Osteocyte (in vitro differentiated cells): ENCODE measurements at places on chromosomes 7 and 10.

- no peak for DNase-seq
Observed at GRCh38 chr7:143205560-143206293, 16.1 kb upstream of the TAS2R40 start.

DNA sequence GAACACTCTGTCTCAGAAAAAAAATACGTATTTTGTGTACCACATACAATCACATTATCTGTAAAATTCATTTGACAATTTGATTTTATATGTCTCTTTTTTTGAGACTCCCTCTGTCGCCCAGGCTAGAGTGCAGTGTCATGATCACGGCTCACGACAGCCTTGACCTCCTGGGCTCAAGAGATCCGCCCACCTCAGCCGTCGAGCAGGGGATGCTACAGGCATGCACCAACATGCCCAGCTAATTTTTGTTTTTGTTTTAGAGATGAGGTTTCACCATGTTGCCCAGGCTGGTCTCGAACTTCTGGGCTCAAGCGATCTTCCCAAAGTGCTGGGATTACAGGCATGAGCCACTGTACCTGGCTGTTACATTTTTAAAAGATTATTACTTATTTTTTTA lies 11.6 kb upstream of the BAZ1B start:
- DNase-seq: no peak

DNA sequence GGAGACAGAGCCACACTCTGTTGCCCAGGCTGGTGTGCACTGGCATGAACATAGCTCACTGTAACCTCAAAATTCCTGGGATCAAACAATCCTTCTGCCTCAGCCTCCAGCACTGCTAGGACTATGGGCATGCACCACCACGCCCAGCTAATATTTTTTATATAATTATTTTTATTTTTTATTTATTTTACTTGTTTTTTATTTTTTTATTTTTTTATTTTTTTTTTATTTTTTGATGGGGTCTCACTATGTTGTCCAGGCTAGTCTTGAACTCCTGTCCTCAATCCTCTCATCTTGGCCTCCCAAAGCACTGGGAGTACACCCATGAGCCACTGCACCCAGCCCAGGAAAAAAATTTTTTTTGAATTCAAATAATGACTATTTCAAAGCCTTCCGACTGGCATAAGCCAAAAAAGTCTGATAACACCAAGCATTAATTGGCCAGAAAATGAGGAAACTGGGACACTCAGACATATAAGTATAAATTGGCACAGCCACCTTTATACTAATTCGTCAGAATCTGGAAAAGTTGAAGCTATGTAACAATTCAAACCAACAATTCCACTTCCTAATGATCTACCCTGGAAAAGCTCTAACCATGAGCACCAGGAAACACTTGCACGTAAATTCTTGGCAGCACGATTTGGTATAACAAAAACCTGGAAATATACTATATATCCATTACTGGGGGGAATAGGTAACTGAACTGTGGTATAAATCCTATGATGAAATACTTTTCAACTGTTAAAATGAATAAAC lies 6.3 kb downstream of the ZC3HAV1 start:
- no peak for DNase-seq

DNA sequence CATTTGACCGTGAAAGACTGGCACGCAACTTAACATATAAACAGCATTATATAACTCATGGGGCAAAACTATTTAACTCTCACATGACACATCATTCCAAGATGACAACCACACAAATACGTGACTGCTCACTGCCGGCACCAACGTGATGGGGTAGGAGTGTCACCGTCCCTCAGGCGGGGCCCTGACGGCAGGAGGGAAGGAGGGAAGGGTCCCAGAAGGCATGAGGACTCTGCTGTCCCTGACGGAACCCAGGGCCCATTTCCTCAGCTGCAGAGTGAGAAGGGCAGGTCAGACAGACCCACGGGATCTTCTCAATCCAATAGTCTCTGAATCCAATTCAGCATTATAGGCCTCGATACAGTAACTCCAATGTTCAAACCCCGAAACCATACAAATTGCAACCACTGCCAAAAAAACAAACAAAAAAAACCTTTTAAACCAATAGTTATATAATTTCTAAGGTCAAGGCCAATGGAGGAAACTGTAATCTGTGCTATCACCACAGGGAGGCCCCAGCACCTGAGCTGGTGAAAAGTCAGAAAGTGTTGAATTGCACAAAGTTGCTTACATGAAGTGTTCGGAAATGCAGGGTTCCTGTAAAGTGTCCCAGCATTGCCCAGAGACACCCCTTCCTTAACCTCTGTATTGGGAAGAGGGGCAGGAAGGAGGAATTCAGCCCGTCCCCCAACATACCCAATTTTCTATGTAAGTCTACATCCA lies 137.4 kb downstream of the TNS3 start:
- DNase-seq: no peak

DNA sequence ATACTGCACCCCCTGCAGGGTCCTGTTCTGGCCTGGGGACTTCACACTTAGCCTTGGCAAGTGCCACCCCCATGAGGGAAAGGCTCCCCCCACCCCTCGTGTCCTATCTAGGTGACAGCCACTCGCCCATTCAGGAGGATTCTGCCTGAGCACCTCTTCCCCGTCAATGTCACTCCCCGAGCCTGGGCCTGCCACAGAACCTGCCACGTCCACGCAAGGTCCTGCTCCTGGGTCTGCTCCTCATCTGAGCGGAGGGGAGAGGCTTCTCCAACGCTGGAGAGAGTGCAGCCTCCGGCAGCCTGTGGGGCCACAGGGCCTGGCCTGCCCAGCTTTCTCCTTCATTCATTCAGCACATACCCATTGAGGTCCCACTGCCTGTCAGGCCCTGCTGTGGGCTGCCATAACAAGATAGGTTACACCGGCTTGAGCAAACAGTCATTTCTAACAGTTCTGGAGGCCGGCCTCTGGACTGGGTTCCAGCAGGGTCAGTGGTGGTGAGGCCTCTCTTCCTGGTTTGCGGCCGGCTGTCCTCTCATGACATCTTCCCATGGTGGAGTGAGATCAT lies 92.0 kb upstream of the RET start:
- peak; percentile 75 for DNase-seq

DNA sequence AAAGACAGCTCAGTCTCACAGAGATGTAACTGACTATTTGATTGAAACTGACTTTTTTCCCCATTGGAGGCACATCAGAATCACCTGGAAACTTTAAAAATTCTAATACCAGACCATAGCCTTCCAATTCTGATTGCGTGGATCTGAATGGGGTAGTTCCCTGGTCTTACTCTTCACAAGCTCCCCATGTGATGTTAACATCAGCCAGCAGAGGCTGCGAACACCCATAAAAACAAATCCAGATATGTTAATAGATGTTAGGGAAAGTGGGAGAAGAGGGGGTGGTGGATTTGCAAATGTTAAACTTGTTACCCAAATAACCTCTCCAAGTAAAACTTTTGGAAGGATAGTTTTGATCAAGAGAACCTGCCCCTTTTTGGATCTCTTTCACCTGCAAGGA lies 1133.4 kb downstream of the CNTNAP2 start:
- no peak for DNase-seq

- no peak for DNase-seq
Observed at GRCh38 chr10:51950371-51950995, 251.1 kb upstream of the CSTF2T start.

DNA sequence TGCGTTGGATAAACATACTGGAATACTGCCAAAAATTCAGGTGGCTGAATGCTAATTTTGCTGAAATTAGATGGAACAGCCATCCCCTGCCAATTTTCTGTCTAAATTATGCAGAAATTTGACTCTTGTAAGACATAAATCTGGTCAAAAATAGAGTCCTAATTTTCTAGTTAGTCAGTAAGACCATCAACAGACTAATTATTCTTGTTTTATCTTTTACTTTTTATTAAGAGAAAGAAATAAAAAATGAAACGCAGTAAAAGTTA lies 110.3 kb upstream of the GATA3 start:
- DNase-seq: no peak

DNA sequence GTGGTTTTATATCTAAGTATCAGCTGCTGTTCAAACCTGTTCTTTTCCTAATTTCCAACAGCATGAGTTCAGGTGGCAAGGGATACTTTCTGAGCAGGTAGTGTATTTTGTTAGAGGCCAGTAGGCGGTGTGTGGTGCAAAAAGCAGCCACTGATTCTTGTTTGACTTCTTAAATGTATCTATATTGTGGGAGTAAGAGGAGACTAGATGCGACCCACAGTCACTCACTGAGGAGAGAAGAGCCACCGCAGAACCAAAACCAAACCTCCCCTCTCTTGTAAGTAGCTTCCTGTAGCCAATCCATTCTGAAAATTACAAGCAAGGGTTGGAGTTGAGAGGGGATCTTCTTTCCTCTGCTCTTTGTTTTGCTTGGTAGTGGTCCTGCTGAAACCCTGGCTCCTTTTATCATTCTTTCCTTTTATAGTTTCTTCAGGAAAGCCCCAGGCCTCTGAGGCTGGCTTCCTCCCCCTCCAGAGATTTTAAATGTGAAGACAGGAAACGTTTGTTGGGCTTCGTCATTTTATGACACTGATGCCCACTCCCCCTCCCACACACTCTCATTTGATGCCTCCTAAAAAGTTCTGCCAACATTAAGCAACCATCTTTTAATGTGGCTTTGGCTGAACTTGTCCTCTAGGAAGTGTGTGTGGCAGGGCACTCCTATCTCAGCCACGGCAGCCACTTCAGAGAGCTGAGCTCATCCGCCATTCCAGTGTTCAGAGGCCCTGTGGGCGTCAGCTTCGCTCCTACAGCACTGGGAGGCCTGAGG lies 566.0 kb downstream of the SUGCT start:
- no peak for DNase-seq

DNA sequence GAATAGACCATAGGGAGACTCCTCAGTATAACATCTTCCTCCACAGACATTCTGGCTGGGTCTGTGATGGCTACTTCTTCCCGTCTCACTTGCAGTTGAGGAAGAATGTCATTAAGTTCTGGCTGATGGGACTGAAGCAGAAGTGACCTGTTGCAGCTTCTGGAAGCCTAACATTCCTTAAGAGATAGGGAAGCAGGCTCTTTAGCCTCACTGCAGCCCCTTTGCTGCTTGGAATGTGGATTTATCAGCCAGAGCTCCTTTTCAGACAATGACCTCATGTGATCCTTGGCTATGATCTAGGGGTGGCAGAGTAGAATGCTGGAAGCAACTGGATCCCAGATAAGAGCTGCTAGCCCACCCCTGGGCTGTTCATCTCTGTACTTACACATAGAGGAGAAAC lies 142.5 kb downstream of the RNF216 start:
- no peak for DNase-seq

DNA sequence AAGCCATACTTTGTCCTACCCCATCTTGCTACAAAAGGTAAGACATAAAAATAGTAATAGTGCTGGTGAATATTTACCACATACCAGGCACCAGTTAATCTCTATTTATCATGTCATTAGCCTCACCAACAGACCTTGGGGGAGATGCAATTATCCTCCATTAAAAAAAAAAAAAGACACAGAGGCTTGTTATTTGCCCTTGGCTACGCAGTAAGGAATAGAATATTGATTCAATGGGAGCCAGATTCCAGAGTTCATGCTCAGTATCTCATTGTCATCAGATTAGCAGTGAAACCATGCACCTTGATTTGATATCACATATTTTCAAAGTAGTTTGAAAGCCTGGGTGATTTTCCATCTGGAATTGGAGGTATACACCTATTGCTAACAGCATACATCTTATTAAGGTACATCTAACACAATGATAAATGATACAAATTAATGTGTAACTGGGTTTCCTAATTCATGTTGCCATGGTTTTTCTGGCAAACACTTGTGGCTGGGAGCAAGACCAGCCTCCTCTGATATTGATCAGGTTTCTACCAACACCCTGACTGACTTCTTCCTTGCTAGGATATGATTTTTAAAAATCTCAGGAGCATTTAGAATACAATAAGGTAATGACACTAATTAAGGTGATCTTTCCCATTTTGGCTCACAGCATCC lies 67.1 kb upstream of the PRR15 start:
- no peak for DNase-seq

- no peak for DNase-seq
Observed at GRCh38 chr7:121023683-121024511, 35.4 kb downstream of the CPED1 start.

GRCh38 chr7:131110297-131111080 lies 217.2 kb upstream of the MKLN1 start:
- DNase-seq: no peak

DNA sequence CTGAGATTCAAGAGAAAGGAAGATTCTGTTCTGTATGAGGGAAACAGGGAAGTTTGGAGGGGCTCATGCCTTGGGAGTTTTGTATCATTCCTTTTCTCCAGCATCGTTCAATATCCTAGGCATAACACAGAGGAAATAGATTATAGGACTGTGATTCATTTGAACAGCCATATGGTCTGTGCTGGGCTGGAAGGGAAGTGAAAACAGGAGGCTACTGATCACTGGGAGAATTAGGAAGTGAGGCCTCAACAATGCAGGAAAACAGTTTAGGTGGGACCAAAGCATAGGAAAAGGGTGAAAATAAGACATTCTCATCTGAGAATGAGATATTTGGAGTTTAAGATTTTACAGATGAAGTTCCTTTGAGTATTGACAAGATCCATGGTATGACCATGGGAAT lies 70.7 kb upstream of the MKX start:
- DNase-seq: no peak

DNA sequence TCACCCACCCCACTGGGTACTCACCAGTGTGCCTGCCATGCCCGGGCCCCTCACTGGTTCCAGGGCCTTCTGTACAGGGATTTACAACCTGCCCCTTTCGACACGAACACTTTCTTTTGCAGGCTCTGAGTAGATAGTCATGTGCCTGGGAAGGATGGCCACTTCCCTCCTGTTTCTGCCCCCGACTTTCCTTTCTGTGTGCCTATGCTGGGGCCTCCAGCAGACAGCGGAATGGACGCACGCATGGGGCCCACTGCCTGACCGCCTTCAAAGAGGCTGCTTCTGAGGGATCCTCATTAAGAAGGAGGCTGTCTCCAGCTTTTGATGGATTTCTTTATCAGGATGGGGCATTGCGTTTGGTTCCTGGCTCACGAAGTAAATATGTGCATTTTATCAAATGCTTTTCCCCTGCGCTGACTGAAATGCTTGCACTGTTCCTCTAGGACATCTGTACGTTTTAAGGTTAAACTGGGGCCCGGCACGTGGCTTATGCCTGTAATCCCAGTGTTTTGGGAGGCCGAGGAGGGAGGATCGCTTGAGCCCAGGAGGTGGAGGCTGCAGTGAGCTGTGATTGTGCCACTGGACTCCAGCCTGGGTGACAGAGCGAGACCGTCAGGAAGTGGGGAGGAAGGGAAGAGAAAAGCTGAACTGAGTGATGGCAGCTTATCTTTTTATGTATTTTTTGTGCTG lies 29.4 kb upstream of the NKX6-2 start:
- no peak for DNase-seq

GRCh38 chr7:111736552-111736874 lies 174.2 kb upstream of the IMMP2L start:
- no peak for DNase-seq

DNA sequence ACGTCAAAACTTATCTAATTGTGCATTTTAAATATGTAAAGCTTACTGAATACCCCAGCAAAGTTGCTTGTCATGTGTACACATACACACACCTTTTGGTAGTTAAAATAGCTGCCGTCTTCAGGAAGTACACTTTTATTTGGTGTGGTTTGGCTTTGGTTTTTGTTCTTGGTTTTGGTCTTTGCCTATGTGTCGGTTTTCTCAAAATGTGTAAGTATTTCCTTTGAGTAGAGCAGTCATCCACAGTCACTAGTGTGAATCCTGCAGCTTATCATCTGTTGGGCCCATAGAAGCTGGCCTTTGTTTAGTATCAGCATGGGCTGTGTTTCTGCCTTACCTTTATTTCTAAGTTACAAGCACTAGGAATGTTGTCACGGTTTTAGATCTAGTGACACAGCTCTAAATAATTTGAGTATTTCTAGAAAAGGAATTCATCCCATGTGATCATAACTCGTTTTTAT lies 35.3 kb downstream of the NET1 start:
- no peak for DNase-seq

GRCh38 chr10:29524720-29525119 lies 110.1 kb downstream of the SVIL start:
- no peak for DNase-seq
